Stimulated activated CD4-positive, alpha-beta T cell treated with anti-CD3 and anti-CD28 coated beads, Interleukin-12 subunit alpha, Interleukin-12 subunit beta, amount 100 ng/mL, for 48 hours (primary cell): ENCODE measurements at places on chromosomes 1 and 21.

DNA sequence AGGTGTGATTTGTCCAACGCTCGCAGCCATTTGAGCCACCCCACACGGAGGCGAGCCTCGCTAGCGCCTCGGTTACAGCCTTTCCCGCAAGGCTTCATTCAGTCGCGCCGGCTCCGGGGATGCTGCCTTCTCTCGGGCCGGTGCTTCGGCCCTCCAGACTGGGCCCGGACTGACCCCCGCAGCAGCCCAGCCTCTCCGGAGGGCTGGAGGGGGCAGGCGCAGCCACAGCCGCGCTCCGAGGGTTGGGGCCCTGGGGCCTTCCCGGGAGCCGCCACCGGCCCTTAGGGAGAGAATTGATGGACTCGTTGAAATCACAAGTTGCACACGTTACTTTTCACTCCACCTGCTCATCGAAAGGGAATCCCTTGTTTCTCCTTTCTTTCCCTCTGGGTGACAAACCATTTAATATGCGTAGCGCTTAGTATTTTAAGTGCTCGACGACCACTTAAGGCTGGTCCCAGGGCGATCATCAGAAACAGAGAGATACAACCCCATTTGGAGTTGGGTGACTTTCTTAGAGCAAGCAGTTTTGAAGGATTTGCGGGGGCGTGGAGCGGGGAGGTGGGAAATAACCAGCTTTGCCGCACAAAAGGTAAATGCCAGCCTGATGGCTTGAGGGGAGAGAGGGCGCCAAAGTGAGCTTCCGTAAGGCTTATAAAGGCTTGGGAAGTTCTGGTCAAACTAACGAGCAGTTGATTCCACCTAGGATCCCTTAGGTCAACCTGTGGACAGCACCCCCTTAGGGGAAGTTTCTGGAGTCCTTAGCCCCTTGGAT is 24.6 kb upstream of the ENAH start:
- no peak for DNase-seq

DNA sequence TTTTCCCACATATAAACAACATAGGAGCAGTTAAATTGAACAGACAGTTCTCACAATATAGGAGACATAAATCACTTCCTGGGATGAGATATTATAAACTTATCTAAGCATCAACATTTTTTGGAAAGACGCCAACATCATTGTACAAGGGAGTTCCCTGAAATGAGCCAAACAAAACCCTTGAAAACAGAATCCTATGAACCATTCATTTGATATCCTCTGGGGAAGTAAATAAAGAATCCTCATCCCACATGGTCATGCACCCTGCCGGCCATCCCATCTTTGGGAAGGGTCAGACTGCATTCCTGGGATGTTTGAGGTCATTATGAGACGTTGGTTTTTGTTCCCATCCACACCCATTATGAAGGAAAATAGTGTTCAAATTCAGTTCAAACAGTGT is 111.8 kb upstream of the USP25 start:
- DNase-seq, result no peak

DNA sequence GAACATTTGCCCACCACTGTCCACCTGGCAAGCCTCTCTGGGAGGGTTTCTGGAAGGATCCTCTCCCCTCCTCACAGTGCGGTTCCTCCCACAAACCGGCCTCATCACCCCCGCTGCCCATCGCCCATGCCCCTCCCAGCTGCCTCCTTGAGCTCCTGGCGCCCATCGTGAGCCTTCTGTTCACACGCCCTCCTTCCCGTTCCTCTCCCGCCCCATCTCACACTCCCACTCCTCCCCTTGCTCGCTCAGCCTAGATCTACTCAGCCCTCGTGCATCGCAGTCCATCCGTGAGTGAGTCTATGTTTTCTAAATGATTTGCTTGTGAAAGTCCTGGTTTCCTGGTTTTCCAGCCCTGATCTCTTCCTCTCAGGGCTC is 119.1 kb upstream of the C1orf174 start:
- no peak for DNase-seq

DNA sequence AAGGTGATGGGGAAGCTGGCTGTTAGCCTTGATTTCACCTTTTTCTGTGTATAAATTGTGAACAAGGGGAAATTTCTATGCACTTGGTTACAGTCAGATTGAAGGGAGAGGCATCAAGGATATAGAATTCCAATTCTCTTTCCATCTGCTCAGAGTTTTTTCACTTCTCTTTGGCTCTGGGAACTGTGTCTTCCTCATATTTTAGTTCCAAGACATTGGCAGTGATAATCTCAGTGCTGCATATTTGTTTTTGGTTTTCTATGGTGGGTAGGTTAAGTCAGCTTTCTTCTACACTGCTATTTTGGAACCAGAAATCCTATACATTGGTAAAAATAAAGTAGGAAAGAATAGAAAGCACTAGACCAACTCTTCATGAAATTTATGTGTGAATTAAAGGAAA is 569.6 kb upstream of the CXADR start:
- no peak for DNase-seq

DNA sequence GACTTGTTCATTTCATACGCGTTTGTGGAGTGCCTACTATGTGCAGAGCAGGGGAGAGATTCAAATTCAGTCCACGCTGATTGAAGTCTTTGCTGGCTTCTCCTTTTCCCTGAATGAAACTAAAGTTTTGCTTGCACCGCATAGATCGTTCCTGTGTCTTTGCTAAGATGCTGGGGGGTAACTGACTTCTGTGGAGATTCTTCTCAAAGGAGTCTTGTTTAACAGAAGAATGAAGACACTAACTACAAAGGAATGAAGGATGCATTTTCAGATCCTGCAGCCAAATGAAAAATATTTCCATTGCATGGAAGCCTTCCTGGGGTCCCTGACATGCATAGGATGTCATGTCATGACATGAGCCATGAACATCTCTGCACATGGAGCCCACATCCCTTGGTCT is 26.9 kb upstream of the H6PD start:
- DNase-seq, result no peak

GRCh38 chr1:76274302-76274701 is 199.8 kb downstream of the ST6GALNAC3 start:
- DNase-seq, result no peak

DNA sequence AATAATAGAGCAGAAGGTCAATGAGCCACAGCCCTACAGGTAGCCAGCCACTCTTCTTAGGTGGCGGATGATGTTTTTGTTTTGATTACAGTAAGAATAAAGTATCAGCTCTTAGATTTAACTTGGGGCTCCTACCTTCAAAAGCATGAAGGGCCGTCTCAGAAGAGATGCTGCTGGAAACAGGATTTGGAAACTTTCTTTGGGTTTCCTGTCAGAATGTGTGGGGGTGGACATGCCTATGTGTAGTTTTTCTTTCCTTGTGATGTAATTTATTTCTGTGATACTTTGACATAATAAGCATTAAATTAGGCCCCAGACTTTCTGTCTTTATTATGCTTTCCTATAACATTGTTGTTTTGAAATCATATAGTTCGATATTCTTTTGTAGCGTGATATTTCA is 1.5 kb downstream of the RAP1A start:
- no peak for DNase-seq

GRCh38 chr1:223429821-223430220 is 36.6 kb downstream of the CCDC185 start:
- no peak for DNase-seq

DNA sequence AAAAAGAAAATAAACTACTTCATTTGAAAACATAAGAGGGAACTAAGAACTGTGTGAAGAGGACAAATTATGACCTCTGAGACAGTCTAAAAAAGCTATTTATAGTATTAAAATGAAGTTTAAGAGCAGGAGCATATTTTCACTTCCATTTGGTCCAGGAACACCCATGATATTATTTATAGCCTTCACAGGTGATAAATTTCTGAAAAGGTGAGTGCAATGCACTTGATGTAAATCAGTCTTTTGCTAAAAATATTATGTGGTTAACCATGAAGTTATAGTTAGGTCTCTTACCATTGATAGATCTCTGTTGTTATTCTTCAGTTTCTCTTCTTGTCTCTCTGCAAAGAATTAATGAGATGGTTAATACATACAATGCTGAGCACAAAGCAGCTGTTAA is 14.7 kb downstream of the TMCO1 start:
- no peak for DNase-seq

GRCh38 chr1:94729267-94729666 is 90.9 kb upstream of the SLC44A3 start:
- DNase-seq, result no peak

GRCh38 chr1:51518033-51518585 is 957 bp downstream of the EPS15 start:
- no peak for DNase-seq

DNA sequence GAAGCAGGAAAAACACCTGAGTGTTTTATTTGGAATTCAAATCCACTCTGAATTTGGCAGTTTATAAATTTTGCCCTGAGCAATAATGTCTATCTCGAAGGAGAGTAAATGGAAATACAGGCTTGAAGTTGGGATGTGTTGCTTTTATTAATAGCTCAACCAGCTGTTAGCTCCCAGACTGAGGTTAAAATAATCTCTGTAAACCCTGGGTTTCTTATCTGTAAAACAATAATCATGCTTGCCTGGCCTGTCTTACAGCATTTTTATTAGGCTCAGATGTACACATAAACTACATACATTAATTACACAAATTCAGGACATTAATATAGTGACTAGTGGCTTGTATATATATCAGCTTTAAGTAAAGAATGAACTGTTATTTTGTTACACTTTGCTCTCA is 148.5 kb downstream of the GALNT2 start:
- DNase-seq, result no peak

DNA sequence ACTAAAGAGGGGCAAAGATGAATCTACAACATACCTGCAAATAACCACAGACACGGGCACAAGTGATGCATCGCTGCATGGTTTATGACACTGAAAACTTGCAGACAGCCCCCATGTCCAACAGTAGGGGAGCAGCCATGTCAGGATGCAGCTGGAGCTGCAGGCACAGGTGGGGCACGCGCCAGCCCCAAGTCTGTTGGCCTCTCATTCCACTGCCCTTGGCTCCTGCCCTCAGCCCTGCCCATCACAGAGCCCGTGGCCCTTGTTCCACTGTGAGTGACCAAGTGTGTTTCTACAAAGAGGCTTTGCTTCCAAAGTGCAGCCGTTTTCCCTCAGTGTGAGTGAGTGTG is 3.2 kb upstream of the PADI4 start:
- no peak for DNase-seq

DNA sequence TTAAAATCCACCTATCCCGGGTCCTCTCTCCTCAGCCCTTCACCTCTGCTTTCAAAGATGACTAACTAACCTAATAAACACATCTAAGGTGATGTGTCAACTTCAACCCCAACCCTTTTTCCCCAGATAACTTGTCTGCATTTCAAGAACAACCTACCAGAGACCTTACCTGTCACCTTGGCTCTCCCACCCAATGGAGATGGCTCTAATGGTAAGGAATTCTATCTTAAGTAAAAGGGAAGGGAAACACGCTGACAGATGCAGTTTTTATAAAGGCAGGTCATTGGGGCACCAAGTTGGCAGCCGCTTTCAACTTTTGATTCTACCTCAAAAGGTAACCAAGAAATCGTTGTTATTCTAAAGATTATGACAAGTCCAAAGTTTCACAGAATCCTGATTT is 37.6 kb downstream of the MRPL39 start:
- DNase-seq, result no peak

DNA sequence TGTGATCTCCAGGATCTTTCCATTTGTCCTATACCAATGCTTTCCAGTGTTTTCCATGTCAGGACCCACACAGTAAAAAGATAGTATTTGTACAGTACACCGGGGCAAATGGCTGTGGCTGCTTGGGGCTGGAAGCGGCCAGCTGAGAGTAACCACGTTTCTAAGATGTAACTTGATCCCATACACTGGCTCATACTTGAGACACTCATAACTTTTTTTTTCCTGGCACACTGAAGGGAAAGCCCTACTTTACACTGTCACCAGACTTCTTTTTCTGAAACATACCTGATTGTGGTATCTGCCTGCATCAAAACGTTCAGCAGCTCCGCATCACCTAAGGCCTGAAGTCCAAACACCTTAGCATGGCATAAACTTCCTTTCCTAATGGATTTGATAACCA is 21.6 kb downstream of the VPS13D start:
- no peak for DNase-seq

DNA sequence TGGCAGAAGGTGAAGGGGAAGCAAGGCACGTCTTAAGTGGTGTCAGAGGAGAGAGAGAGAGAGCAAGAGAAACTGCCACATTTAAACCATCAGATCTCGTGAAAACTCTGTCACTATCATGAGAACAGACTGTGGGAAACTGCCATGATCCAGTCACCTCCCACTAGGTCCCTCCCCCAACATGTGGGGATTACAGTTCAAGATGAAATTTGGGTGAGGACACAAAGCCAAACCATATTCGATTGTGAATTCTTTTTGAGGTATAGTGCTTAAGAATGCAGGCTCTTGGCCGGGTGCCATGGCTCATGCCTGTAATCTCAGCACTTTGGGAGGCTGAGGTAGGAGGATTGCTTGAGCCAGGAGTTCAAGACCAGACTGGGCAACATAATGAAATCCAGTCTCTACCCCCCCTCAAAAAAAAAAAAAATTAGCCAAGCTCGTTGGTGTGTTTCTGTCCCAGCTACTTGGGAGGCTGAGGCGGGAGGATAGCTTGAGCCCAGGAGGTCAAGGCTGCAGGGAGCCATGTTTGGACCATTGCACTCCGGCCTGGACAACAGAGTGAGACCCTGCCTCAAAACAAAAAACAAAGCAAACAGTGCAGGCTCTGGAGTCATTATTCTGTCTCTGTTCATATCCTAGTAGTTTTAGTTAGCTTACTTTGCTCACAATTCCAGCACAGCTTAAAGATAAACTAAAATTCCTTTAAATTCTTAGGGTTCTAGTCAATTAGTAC is 6.0 kb downstream of the ZCCHC17 start:
- no peak for DNase-seq

DNA sequence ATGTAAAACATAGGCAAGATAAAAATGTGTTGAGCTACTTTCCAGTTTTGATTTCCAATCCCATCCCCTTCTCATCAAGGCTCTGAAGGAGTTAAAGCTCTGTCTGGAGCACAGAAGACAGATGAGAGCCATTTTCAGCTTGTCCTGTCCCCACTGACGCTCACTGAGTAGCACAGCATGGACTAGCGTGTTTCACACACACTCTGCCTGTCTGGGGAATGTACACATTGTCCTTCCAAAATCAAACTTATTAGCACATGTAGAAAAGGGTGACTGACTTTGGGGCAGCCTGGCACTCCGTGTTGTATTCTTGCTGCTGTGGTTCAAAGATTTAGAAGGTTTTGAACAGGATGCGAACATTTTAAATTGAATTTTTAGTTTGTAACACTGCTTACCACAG is 139.2 kb downstream of the NEK7 start:
- no peak for DNase-seq

DNA sequence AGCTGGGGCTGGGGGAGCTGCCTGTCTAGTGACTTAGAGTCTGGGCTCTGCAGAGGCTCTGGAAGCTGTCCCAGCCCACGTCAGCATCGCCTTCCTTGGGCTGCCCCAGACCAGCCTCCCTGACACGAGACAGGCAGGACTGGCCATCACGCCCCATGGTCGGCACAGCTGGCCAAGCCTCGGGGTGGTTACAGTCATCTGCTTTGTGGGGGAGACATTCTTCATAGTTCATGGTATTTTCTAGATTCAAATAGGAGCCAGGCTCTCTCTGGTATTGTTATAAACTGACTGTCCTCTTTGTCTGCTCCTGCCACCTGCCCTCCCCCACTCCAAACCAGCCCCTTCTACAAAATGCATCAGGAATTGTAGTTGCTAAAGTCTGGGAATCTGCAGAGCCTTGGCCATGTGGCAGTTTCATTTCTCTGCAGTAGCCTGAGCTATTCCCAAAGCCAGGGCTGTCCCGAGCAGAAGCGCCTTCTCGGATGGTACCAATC is 29.4 kb downstream of the OLFML2B start:
- no peak for DNase-seq
